GM04503 (cell line): ENCODE measurements at places on chromosomes 1 and 21.

DNA sequence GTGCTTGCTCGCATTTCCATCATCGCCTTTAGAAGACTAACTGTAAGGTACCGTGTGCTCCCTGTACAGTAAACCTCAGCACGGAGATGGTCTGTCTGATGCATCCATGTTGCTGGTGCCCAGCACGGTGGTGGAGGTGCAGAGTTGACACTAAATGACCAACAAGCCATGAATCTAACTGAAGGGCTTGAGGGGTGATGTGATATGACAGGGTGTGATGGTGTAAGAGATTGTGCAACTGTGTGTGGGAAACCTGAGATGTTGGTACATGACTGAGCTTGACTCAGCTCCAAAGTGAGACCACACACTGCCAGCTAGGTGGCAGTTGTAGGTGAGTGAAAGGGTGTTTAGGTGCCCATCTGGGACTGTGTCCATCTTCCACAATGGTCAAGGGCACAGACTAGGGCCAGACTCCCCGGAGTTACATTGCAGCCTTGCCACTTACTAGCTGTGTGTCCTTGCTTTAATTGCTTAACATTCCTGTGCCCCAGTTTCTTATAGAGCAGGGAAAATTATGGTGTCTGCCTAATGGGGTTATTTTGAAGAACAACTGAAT lies 21.4 kb downstream of the SLC2A1 start:
- DNase-seq, result no peak

- DNase-seq, result no peak
These were observed 1.4 kb downstream of the LHX4 start for GRCh38 chr1:180231506-180231921.

- no peak for DNase-seq
These were observed 2.2 kb downstream of the LAD1 start for GRCh38 chr1:201396861-201397464.

DNA sequence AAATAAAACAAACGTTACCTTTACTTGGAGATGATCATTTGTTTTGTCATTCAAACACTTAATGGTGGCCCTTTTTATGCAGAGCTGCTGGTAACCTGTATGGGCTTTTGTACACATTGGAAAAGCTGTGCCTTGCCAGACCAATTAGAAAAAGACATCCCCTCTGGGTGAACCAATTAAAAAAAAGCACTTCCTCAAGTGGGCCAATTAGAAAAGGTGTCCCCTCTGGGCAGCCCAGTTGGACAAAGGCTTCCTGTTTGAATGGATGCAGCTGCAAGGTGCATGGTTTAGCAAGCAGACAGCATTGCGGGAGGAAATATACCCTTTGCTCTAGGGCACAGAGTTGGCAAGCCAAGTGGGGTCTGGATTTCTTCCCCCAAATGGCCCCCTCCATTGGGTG lies 21.6 kb downstream of the HUNK start:
- no peak for DNase-seq

GRCh38 chr1:89454845-89455521 lies 69.6 kb upstream of the LRRC8B start:
- DNase-seq, result peak; percentile 5

GRCh38 chr1:180415985-180416633 lies 86.3 kb downstream of the ACBD6 start:
- peak; percentile 3 for DNase-seq

DNA sequence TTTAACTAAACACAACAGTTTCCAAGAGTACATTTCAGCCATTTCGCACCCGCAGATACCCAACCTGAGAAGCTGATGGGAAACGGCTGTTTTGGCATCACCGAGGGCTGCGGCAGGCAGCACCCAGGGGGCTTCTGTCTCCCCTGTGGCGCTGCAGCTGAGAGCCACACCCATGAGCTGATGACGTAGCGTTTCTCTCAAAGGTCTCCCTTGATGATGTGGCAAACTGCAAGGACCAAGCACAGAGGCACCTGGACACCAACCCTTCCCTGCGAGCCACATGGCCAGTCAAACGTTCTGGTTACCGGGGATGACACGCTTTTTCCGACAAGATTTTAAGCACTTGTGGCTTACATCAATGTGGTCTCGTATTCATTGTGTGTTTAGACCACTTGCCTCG lies 150.8 kb upstream of the ERG start:
- no peak for DNase-seq

GRCh38 chr1:32411261-32411660 lies 17.0 kb upstream of the BSDC1 start:
- DNase-seq, result no peak

- no peak for DNase-seq
These were observed 243.6 kb upstream of the TMEM51 start for GRCh38 chr1:14909920-14910460.

DNA sequence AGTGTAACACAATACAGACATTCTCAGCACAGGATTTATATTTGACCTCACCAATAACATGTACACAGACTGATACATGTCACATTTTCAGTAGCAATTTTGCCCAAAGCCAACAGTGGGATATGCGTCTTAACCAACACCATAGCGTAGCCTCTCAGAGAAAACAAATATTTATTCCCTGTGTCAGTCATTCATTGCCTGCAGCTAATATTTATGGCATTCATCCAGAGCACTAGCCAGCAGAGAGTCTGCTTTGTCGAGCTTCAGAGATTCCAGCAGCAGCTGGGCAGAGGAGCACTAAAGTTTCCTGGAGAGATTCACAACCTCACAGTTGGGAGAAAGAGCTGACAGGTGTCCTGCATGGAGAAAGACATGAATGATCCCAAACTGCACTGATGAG lies 400.7 kb upstream of the DAB1 start:
- no peak for DNase-seq

- DNase-seq, result no peak
These were observed 3.4 kb downstream of the PRAMEF12 start for GRCh38 chr1:12776801-12777557.

- DNase-seq, result no peak
These were observed 96.9 kb upstream of the AKT3 start for GRCh38 chr1:243946946-243947345.

DNA sequence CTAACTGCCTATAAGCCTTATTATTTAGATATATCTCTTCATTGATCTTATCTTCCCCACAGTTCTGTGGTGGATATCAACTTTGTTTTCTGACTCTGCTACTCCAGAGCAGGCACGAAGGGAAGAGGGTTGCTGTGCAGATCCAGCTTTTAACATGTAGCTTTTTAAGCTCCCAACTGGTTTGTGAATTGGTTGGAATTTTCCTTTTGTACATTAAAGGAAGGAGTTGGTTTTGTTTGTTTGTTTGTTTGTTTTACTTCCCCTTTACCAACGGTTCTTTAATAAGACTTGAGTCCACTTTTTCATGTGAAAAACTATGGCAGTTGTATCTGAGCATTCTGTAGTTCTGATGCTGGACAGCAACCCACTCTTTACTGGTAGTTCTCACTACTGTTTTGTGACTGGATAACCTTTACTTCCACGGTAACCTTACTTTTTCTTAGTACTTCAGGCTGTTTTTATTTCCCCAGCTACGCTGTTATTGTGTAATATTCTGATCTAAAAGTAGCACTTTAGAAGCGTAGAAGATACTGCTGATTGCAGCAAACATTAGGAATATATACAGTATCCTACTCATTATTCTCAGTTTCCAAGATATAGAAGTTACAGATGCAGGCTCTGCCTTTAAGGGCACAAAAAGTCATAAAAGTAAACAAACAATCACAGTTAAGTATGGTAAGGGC lies 1.6 kb downstream of the GNPAT start:
- DNase-seq, result no peak
